ENCODE measurements at places on chromosomes 2 and 18.

DNA sequence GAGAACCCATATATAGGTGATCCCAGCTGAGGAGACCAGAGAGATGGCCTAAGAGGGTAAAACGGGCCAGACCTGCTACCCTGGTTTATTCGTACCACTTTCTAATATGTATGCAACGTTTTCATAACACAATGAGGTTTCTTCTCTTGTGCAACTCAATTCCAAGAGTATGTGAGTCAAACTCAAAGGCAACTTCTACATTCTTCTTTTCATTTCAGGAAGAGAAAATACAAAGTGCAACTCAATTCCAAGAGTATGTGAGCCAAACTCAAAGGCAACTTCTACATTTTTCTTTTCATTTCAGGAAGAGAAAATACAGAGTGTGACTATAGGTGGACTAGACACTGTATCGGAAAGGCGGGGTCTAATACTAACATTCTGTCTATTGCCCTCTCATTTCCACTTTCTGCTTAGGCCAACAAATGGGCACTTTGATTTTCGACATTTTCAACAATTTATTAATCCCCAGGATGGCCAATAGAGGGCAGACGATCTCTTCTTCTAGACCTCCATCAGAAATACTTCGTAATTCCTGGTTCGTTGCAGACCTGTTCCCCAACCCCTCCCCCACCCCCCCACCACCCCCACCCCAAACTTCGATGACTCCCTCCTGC lies 3.7 kb upstream of the CRIM1 start:
- no peak for DNase-seq

GRCh38 chr2:240874715-240875227 lies 6.1 kb downstream of the AGXT start:
- DNase-seq: no peak

- no peak for DNase-seq
Observed at GRCh38 chr18:57231864-57232263, 85.0 kb downstream of the BOD1L2 start.

GRCh38 chr2:2832657-2833056 lies 501.6 kb upstream of the MYT1L start:
- DNase-seq: no peak

GRCh38 chr2:96438589-96438988 lies 66.6 kb downstream of the NEURL3 start:
- DNase-seq: no peak

- DNase-seq: no peak
Observed at GRCh38 chr2:22035361-22035830, 911.6 kb downstream of the TDRD15 start.

DNA sequence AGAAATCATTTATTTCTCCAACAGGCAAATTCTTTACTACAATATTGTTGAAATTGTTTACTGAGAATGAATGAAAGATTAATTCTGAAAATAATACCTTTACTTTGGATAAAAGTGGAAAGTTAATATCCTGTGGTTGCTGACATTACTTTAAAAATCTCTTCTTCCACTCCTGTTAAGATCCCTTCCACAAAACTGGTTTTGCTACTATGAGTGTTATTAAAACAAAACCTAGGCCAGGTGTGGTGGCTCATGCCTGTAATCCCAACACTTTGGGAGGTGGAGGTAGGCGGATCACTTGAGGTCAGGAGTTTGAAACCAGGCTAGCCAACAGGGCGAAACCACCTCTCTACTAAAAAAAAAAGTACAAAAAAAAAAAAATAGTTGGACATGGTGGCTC lies 123.9 kb upstream of the CCDC150 start:
- DNase-seq: no peak

DNA sequence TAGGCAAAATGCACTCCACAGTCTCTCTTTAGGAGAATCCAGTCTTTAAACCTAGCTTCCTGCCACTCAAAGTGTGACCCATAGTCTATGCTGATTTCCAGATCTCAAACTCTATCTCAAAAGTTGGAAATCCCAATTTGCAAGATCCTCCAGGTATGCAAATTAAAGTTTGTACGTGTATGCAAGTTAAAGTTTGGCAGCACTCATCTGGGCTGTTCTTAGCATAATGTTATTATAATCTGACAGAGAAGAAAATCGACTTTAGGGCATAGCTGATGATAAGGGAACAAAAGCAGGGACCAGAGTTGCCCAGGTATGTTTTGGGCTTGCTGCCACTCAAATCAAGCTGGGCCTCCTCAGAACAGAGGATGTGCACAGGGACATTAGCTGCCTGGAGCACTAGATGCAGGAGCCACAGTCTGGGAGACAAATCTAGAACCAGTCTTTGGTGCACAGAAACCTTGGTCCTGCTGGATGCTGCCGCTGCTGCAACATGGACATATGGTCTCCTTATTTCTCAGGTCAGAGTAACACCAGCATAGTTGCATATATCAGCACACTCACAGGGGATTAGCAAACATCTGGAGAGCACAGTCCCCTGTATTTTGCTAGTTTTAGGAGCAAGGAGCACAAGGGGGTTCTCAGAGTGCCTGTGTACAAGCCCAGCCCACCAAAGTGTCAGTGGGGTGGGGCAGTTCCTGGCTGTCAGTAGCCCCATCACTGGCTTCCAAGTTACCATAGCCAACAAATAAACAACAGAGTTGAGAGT lies 242.6 kb downstream of the TTC32 start:
- DNase-seq: no peak

- no peak for DNase-seq
Observed at GRCh38 chr2:28296243-28296642, 96.4 kb upstream of the FOSL2 start.

DNA sequence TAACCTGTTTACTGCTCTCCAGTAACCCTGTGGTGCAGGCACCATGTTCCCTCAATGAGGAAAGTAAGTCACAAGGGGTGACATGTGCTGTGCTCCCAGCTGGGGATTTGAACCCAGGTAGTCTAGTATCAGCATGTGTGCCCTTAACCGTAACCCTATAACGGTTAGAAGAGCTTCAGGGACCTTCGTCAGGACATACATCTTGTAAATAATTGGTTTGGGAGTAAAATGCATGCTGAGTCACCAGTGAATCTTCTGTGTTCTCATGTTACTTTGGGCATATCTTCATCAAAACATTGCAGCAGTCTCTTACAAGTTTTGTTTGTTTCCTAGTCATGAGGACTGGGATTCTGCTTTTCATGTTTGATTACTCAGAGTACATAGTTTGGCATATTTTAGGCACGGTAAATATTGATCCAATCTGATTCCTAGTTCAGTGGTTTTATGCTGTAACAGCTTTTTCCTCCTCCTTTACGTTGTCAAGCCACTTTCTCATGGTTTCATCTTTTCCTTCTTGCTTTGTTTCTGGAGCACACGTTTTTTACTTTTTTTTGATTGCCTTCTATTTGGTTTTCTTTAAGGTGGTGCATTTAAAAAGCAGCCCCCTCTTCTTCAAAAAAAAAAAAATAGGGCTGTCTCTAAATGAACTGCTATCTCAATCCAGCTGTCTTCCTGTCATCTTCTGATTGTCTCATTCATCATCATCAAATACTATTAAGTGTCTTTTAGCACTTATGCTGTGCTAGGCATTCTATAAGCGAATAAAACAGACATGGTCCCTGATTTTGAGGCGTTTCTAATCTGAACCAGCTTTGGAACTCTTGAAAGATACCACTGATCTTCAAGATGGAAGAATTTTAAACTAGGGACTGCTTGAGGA lies 50.4 kb downstream of the CLIP4 start:
- no peak for DNase-seq

GRCh38 chr2:172427990-172428831 lies 825 bp downstream of the ITGA6 start:
- peak; percentile 49 for DNase-seq

DNA sequence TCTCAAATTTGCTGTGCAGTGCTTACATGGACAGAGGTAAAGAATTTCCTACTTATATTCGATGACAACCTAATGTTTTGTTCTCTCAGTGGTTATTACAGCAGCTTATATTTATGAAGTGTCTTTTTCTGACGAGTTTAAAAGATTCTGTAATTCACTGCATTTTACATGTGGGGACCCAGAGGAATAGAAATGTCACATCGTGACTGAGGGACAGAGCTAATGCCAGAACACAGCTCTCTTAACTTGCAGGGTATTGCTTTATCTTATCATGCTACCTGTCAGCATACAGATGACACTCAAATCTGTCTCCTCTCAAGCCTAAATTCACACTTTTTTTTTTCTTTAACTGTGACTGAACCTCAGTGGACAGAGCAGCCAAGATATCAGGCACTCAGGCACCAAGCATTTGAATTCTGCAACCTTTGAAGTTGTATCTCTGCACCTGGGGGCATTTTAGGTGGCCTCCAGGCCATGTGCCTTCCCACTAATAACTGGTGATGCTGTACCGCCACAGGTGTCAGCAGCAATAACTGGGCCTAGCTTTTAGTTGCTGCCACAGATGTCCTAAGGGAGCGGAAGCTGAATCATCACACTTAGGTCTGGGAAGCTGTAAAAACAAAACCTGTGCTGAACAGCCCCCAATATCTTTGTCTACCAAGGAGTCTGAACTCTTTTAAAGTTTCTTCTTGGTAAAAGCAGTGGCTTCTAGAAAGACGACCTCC lies 315.8 kb upstream of the NRP2 start:
- no peak for DNase-seq

DNA sequence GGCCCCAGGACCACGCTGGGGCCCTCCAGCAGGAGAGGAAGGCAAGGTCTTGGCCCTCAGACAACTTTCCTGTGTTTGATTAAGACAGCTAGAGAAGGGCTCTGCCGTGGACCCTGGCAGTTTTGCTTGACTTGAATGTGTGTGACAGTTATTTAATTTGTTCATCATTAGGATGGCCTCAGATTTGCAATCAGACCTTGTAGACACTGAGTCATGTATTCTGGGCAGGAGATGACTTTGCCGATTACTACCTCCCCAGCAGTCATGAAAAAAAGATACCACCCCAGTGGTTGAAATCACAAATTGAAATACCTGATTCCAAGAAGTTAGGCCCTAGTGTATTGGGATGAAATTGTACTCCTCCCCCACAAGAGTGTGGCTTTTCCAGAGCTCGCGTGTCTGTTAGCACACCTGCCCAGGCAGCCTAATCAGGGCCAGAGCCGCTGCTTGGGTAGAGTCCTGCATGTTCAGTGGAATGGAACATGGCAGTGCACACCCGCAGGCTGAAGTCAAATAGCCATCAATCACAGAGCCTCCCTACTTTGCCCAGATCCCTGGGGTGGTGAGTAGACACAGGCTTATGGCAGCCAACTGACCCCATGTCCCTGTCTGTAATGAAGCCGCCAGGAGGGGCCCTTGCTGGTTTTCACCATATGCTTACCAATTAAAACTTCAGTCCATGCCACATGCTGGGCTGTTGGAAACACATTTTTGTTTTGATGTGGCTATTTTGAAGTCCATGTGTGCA lies 122.5 kb downstream of the TPGS2 start:
- DNase-seq: no peak

GRCh38 chr2:135182190-135182589 lies 130.1 kb downstream of the RAB3GAP1 start:
- no peak for DNase-seq

DNA sequence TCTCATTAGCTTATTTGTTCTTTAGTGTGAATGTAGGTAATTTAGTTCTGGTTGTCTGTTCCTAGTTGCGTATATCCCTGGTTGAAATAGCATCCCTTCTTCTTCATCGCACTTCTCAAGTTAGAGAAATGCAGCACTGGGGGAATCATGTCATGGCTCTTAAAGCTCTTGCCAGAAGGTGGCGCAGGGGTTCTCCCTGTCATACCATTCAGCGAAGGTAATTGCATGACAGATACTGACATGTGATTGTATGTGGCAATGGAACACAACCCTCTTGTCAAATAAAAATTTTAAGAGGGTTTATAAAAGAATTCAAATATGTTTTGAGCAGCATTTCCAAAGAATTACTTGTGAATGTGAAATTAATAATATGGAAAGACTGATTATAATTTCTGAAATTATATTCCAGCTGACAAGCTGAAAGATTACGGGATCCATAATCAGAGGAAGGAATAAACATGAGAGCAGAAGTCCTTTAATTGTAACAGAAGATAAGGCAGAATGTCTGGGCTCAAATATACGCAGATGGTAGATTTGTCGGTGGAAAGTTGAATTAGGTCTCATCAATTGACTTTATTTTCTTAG lies 411.7 kb downstream of the DSEL start:
- DNase-seq: peak; percentile 17

- DNase-seq: no peak
Observed at GRCh38 chr18:24341361-24341760, 56.3 kb downstream of the OSBPL1A start.

GRCh38 chr2:230447455-230448451 lies 31.8 kb downstream of the SP100 start:
- DNase-seq: no peak

- DNase-seq: no peak
Observed at GRCh38 chr18:2173486-2173885, 397.8 kb downstream of the METTL4 start.

DNA sequence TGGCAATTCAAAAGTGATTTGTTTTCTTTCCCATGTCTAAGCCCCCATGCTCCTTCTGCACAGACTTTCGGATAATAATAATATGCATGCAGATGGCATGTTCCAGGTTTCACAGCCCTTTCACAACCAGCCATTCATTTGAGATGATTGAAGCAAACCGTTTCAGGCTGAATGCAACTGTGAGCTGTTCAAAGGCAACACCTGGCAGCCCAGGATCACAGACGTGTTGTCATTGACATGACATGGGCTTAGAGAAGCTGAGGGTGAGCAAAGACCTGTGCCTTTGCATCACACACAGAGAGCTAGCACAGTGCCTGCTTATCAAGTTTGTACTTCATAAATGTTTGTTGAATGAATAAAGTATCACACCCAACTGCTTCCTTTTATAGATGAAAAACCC lies 12.4 kb upstream of the ERMN start:
- no peak for DNase-seq

- no peak for DNase-seq
Observed at GRCh38 chr2:55011831-55012671, 38.2 kb downstream of the RTN4 start.

DNA sequence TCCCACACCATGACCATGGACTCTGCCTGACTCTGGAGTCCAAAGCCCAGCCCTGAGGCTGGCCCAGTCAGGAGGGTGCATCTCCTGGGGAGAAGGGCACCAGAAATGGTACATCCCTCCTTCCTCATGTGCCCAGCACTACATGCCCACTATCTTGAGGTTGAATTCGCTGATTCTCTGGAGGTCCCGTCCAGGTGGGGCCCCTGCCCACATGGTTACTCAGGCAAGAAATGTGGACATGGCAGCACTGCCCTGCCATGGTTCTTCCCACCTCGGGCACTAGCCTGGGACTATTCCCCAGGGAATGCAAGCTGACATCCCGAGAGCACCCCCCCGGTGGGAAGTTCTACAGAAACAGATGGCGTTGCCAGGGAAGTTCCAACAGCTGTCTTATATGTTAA lies 15.3 kb upstream of the HES6 start:
- no peak for DNase-seq

GRCh38 chr2:16319551-16320121 lies 346.0 kb downstream of the CYRIA start:
- DNase-seq: no peak

DNA sequence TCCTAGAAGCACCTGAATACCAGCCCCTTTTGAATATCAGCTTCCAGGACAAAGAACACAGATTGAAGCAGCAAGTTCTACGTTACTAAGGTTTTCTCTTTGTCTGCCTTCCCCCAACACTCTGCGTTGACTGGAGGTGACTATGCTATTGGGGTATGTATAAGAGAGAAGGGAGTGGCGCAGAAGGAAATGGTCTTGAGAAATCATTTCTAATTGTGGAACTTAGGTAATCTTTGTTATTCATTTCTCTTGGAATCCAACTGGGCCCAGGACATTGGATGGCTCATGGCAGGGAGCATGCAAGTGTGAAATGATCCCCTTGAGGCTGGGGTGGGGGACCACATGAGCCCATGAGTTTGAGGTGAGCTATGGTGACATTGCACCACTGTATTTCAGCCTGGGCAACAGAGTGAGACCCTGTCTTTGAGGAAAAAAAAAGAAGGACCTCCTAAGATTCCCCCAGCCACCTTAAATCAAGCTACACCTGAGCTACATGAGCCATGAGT lies 29.7 kb downstream of the XDH start:
- no peak for DNase-seq
